ENCODE measurements at places on chromosomes 1 and 21. TPM values are rescaled to one million over a fixed set of nuclear protein-coding genes. Genes with fewer than 3 reads are reported as not detected.

DNA sequence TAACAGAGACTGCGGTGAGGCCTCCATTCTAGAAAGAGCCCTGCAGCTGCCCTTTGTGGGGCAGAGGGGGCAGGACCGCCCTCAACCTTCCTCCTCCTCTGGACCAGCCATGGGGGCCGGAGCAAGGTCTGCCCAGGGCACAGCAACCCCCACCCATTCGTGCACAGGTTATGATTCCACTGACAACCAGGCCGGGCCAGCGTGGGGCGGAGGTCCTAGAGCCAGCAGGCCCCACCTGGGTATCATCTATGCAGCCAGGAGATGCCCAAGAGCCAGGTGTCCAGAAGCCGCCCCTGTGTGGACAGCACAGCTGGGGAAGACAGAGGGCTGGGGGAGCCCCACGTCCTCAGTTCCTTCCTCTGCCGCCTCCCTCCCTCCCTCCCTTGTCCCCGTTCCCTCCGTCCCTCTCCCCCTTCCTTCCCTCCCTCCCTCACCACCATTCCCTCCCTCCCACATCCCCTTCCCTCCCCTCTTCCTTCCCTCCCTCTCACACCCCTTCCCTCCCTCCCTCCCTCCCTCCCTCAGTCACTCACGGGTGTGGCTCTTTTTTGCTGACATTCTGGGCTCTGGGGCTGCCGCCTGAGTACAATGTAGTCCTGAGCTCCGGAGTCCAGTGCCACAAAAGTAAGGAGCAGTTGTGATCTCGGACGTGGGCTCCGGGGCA is 12.3 kb downstream of the RNF223 start:
- no peak for DNase-seq

The LENEP gene
- polyA plus RNA-seq, result not detected

The IGSF3 gene
- 25.4 TPM for polyA plus RNA-seq

DNA sequence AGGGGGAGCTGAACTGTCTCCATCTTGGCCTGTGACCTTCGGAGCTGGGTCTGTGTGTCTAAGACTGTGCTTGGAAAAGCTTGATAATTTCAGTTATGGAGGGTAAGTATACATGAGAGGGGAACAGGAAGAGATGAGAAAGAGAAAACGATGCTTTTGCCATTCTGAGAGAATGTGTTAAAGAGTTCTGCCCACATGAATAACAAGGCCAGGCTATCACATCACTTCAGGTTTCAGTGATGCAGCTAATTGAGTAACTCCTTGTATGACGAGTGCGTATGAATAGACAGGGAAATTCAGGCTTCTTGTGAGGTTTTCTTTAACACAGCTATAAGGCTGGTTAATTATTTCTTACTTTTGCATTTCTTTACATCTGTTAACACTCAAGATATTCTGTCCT is 81.0 kb downstream of the PLPPR5 start:
- no peak for DNase-seq

The GBP3 gene
- polyA plus RNA-seq, result 0.51 TPM

DNA sequence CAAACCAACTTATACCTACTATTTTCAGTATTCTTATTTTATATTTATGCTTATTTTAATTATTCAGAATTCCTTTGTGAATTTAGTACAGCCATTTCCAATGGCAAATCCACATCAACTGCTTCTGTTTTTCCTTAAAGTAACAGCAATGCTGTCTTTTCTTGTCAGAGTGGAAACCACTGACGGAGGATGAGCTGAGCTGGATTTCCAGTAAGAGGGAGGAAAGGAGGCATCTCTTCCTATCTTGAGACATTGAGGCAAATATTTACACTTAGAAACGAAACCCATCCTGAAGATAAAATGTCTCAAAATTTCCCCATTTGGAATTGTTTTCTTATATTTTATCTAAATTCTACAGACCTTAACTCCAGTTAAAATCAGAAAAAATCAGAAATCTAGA is 66.1 kb upstream of the SLC44A3 start:
- no peak for DNase-seq

DNA sequence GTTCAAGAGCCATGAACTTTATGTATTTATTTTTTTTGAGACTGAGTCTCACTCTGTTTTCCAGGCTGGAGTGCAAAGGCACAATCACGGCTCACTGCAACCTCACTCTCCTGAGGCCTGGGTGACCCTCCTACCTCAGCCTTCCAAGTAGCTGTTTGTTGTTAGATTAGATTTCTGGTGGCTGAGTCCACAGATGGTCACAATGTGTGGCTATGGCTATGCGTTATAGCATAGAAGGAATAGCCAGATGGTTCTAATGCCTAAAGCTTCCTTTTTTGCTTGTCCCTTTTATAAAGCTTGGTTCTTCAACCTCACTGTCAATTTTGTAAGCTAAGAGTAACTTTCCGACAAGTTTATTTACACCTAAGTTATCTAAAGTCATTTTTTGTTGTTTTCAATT is 62.3 kb upstream of the FMN2 start:
- peak; percentile 4 for DNase-seq

The SPRR2D gene
- not detected for polyA plus RNA-seq

DNA sequence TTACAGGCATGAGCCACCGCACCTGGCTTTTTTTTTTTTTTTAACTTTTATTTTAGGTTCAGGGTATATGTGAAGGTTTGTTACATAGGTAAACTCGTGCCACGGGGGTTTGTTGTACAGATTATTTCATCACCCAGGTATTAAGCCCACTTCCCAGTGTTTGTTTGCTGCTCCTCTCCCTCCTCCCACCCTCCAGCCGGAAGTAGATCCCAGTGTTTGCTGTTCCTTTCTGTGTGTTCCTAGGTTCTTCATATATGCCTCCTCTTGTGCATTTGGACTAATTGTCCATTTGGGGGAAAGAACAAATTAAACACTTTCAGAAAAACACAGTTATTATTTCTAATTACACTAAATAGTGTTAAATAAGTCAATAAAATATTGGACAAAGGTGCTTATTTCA is 1.1 kb upstream of the SLC2A7 start:
- DNase-seq, result no peak

The OR2G3 gene
- polyA plus RNA-seq, result not detected

DNA sequence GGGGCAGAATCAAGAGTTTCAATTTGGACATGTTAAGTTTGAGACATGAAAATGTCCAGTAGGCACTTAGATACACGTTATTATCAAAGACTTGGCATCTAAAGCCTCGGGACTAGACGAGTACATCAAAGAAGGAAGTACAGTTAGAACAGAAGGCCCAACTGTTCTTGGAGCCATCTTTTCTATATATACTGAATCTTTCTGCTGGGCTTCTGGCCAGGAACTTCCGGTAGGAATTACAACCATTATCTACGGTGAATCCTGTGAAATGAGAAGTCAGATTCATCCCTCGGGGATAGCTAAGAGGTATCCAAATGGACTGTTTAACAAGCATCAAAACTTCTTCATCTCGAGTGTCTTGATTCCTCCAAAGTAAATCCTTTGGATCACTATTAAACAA is 34.4 kb upstream of the NRDC start:
- DNase-seq, result no peak

The KIAA0040 gene
- polyA plus RNA-seq, result 1.9 TPM

- peak; percentile 98 for DNase-seq
Measured at GRCh38 chr1:7704214-7705047, 66.7 kb upstream of the VAMP3 start.

GRCh38 chr1:178367151-178367550 is 129.6 kb downstream of the CLEC20A start:
- DNase-seq, result no peak

The PLPPR5 gene
- polyA plus RNA-seq, result 0.58 TPM
